ENCODE measurements at places on chromosomes 7 and 10.

GRCh38 chr7:149772956-149773434 is 393 bp downstream of the ZNF467 start:
- DNase-seq = no peak

- DNase-seq = no peak
Measured at GRCh38 chr7:3196629-3197400, 104.2 kb upstream of the SDK1 start.

GRCh38 chr7:78535655-78536054 is 737.1 kb downstream of the PHTF2 start:
- DNase-seq = no peak

DNA sequence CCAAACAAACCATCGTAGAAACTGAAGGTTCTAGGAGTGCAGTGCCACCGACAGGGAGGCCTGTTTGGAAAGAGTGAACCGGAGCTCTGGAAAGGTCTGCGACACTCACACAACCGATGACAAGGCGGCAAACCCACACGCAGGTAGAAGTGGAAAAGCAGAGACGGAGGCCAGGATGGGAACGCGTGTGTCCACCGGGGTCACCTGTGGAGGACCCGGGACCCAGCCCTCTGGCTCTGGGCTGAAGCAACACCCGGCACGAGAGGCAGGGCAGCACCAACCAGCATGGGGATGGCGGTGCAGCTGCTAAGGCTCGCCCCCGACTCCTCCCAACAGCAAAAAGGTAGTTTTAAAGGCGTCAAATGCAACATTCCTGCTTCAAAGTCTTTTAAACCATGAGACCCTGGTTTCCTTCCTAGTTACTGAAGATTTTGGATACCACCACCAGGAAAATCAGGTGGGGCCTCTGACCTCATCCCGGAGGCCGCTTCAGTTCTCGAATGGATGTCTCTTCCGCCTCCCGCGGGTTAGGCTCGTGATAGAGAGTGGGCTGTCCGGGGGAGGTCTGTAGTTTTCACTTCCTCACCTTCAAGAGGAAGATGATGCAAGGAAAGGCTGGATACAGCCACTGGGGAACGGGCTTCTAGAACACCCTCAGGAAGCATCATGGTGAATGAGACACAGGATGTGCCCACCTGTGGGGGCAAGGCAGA is 115.5 kb downstream of the SMURF1 start:
- DNase-seq = no peak

DNA sequence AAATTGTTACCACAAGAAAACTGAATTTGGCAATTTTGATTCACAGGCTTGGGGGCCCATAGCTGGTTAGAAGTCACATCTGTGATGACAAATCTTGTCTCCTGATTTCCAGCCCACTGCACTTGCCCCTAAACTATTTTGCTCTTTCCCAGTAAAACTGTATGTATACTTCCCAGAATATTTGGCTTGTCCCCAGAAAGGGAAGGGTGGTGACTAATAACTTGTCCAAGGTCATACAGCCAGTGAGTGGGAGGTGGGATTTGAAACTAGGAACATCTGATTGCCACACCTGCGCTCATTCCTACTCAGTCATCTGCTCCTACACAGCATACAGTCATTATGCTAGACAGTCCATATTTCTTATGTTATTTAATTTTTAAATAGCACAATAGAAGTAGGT is 304.5 kb downstream of the SDHAF3 start:
- DNase-seq = no peak

DNA sequence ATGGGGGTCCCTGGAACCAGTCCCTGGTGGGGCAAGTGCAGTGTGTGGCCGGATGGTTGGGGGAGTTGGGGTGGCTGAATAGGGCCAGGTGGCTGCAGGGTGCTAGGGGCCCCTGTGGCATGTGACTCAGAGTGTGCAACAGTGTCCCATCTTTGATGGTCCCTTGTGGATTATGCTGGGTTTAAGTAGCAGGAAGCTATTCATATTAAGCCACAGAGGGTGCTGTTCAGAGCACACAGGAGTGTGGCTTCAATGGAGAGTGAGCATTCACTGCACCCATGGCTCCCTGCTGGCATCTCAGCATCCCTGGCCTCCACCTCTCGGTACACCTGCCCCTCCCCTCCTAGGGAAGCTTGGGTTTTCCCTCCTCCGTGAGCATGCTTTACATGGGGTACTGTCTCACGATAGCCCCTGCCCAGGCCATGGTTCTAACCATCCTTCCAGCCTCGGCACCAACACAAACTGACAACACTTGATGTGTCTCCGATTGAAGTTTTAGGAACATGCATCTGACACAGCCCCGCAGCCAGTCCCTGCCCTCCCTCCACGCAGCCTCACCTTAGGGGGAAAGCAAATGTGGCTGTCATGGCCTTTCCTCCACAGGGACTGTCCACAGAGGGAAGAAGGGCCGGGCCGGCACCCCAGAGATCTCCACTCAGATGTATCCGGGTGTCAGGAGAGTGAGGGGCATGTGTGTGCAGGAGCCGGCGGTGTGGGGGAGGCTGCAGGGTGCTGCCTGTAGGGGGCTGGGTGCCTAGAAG is 30.4 kb upstream of the PPIF start:
- DNase-seq = no peak

GRCh38 chr7:114217026-114217806 is 197.4 kb upstream of the FOXP2 start:
- DNase-seq = no peak

DNA sequence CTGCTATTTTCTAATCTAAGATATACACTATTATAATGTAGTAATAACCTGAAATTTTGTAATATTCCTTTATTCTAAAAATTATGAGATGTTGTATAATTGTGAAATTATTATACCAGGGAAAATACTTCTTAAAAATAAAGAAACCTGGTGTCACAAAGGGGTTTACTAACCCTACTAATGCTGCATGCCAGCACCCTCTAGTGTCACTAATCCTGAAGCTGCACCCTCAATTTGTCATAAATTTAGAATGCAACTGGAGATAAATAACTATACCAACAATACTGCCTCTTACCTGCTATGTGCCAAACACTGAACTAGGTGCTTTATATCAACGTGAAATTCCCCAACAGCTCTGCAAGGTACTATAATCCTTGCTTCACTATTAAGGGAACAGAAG is 30.8 kb downstream of the TM9SF3 start:
- DNase-seq = no peak

DNA sequence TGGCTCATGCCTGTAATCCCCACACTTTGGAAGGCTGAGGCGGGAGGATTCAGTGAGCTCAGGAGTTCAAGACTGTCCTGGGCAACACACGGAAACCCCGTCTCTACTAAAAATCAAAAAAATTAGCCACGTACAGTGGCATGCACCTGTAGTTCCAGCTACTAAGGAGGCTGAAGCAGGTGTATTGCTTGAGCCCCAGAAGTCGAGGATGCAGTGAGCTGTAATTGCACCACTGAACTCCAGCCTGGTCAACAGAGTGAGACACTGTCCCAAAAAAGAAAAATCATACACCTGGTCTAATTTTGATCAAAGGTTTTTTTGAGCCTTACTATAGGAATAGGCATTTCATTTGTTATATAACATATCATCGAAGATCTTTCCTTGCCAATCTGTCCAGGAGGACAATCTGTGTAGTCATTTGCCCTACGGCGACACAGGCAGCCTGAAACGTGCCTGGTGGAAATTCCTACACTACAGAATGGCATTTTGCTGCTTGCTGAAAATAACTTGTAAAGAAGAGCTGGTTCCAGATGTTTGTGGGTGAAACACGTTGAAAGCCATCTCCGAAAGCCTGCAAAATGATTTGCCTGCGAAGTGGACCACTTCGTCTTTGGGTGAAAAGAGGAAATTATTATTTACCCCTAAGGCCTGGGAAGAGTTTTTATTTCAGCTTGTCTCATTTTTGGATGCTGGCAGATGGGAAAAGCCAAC is 31.3 kb upstream of the GDI2 start:
- no peak for DNase-seq

GRCh38 chr10:57696641-57697040 is 571.1 kb downstream of the IPMK start:
- DNase-seq = no peak

DNA sequence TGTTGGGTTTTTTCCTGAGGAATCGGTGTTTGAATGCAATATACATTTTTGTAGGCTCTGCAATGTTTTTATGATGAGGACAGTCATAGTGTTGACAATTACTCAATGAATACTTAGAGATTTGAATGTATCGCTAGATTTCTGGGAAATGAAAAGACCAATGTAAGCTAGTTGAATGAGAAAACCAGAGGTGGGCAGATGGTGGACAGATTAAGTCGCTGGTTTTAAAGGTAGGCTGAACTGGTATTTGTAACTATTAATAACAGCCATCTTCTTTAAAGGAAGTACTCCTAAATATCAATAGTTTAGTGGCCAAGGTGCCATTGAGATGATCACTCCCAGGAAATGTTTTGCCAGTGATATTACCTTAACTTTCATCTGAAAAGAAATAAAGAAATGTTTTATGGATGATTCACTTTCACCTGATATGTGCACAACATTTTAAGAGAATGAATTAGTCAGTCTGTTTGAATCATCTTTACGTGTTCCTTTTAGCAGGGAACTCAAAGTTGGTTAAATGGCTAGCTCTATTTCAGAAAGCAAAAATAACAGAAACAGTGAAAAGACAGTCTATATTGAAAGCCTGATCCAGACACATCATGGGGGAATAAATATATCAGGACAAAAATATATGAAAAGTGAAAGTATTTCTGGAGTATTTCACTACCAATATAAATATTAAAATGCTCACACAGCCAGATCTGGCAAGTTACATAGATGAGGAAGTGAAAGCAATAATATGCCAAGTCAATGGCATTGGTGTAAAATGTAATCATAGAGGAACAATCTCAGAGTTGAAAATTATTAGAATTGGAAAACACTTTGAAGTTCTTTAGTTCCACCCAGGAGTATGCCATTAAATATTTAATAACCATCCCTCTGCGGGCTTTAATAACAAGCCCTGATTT is 20.7 kb downstream of the MET start:
- DNase-seq = peak; percentile 55

- no peak for DNase-seq
Measured at GRCh38 chr7:146864644-146865043, 748.0 kb downstream of the CNTNAP2 start.

GRCh38 chr7:22219036-22219435 is 137.9 kb downstream of the RAPGEF5 start:
- DNase-seq = peak; percentile 70

- DNase-seq = no peak
Measured at GRCh38 chr7:13878154-13878553, 111.3 kb downstream of the ETV1 start.

DNA sequence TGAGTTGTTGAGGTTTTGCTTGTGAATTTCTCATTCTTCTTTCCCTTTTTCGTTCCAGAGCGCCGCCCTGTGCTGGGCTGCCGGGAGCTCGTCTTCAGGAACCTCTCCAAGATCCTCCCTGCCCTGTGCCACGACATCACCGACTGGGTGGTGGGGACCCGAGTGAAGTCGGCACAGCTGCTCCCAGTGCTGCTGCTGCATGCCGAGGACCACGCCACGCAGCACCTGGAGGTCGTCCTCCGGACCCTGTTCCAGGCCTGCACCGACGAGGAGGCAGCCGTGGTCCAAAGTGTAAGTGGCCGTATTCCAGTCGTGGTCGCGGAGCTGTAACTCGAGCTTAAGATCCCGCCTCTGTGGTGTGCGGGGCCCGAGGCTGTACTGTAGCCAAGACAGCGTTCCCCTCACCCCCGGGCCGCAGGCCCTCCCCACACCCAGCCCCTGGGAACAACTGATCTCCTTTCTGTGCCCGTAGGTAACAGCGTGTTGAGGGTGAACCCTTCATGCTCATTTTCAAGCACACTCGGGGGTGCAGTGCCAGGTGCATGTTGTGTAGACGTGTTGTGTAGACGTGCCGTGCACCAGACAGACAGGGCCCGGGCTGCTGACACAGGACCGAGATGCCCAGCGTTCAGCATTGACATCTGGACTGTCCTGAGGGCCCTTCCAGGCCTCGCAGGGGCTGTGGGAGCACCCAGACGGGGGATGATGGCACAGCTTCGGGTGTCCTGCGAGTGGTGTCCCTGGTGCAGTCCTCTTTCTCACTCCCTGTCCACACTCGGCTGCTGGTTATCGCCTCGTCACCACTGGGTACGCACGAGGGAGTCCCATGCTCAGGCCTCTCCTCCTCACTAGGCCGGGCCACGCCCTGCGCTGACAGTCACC is 27.7 kb upstream of the PRKAR1B start:
- no peak for DNase-seq

Data from kidney capillary endothelial cell (primary cell).